ENCODE measurements at places on chromosomes 7 and 10. TPM values are rescaled to one million over a fixed set of nuclear protein-coding genes. Genes with fewer than 3 reads are reported as not detected.

- no peak for DNase-seq
- no peaks in the 10 kb centered on the region for H3K36me3 ChIP-seq
- no peak overlapping the region for H3K4me3 ChIP-seq
- no peaks in the 10 kb centered on the region for H3K27me3 ChIP-seq
- no peak overlapping the region for H3K27ac ChIP-seq
Observed at GRCh38 chr10:80684259-80684658, 146.6 kb downstream of the SH2D4B start.

DNA sequence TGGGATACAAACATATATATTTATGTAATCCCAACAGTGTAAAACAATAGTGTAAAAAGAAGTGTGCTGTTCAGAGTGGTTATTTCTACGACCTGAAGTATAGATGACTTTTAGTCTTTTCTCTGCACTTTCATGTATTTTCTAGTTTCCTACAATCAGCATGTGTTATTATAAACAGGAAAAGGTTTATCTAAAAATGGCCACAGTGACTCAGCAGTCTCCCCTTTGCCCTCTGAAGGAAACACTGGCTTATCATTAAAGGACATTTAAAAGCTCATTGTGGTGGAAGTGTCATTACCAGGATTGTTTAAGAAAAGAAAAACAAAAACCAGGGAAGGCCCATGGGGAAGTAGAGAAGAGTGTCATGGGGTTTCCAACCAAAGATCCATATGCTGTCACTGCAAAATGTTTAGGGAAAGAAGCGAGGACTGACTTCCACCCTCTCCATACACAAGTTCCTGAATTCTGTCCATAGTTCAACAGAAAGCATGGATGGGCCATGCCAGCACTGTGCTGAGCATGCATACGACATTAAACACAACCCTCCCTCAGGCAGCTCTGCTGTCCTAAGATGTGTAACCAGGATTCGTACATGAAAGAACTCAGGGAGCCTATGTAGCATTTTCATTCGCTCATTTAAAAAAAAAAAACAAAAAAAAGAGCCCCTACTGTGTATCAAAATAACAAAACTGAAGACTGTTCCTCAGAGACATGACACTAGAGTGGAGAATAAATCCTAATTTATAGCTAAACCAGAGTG is 10.2 kb downstream of the CYREN start:
- H3K27ac ChIP-seq = peak overlapping the region; percentile 81
- DNase-seq = no peak
- H3K36me3 ChIP-seq = peaks cover 73% of the 10 kb centered on the region
- H3K27me3 ChIP-seq = no peaks in the 10 kb centered on the region
- H3K4me3 ChIP-seq = no peak overlapping the region
- peaks cover 32% of the 10 kb centered on the region for H3K4me1 ChIP-seq

DNA sequence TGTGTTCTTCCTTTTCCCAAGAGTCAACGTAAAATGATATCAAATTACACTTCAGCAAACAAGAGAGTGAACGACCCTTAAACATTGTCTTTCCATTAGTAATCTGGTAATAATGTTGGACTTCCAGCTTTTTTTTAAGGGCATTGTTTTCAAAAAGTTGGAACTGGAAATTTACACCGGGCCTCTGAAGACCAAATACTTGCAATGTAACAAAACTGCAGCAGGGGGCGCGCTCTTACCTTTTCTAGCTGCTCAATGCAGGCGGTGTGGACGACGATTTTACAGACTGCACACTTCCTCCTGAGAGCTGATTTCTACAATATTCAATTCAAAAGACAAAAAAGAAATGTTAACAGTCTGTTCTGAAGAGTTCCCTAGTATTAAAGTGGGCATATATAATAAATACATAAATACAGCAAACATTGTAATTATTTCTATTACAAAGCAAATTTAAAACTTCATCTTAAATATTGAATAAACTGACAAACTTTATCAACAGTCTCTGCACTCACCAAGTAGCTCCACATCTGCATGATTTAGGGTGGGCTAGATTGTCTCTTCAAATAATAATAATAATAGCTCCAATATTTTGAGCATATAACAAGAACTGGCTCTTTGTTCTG is 190.4 kb downstream of the DGKI start:
- H3K36me3 ChIP-seq = no peaks in the 10 kb centered on the region
- no peak overlapping the region for H3K27ac ChIP-seq
- DNase-seq = peak; percentile 85
- no peaks in the 10 kb centered on the region for H3K4me1 ChIP-seq
- peaks cover 14% of the 10 kb centered on the region for H3K27me3 ChIP-seq
- no peak overlapping the region for H3K4me3 ChIP-seq

DNA sequence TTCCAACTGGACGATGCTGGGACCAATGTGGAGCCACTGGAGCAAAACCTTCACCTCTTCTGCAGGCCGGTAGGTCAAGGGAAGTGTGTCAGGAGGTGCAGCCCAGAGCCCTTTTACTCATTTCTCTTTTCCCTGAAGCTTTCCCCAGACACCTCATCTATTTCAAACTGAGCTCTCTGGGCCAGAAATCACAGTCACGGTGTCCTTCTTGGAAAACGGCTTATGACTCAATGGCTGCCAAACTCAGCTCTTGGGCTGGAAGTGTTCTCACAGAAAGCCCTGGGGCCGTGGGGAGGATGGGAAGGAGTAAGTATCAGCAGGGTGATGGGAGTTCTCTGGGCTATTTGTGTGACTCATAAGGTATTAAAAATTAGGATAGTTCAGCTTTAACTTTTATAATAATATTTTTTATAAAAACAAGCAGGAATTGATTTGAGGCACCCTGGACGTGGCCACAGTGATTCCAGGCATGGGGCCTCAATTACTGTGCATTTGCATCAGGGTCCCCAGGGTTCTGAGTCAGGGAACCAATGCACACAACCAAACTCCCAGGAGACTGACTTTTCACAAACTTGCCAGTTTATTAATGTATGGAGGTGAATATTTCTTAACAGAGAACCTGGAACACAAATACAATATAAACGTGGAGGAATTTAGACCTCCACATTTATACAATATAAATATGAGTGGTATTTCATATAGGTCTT is 187.4 kb upstream of the TMEM72 start:
- no peaks in the 10 kb centered on the region for H3K27me3 ChIP-seq
- no peak for DNase-seq
- no peak overlapping the region for H3K27ac ChIP-seq

The IRF5 gene
- 7.2 TPM for total RNA-seq

The ZNF365 gene
- 0.32 TPM for total RNA-seq

The ADIRF gene
- not detected for total RNA-seq

DNA sequence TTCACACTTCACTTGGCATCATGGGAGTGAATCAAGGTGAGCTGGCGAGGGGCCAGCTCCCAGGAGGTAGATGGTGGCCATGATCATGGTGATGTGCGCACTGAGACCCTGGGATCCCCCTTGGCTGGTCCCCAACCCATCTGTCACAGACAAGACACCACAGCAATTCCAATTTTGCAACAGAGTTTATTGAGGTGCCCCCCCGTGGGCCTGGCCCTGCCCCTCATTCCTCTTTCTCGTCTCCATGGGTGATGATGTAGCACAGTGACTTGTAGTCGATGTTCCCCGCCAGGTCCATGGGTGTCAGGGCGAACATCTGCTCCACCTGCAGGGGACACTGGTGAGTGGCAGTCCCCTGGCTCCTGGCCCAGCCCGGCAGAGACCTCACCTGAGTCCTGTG is 2.4 kb downstream of the MYL7 start:
- H3K27me3 ChIP-seq = no peaks in the 10 kb centered on the region
- no peaks in the 10 kb centered on the region for H3K4me1 ChIP-seq
- H3K27ac ChIP-seq = no peak overlapping the region
- no peak for DNase-seq
- H3K4me3 ChIP-seq = no peak overlapping the region

- peaks cover 31% of the 10 kb centered on the region for H3K4me1 ChIP-seq
- no peaks in the 10 kb centered on the region for H3K27me3 ChIP-seq
- H3K36me3 ChIP-seq = peaks cover 19% of the 10 kb centered on the region
- peak overlapping the region; percentile 97 for H3K4me3 ChIP-seq
Observed at GRCh38 chr7:112452102-112452888, 2.0 kb downstream of the IFRD1 start.

GRCh38 chr10:130689743-130690626 is 553.8 kb downstream of the GLRX3 start:
- no peak overlapping the region for H3K4me3 ChIP-seq
- H3K27ac ChIP-seq = no peak overlapping the region
- DNase-seq = no peak
- peaks cover 4% of the 10 kb centered on the region for H3K27me3 ChIP-seq
- H3K4me1 ChIP-seq = no peaks in the 10 kb centered on the region

GRCh38 chr10:75099952-75100763 is 11.3 kb upstream of the SAMD8 start:
- H3K36me3 ChIP-seq = no peaks in the 10 kb centered on the region
- no peak overlapping the region for H3K4me3 ChIP-seq
- H3K27me3 ChIP-seq = no peaks in the 10 kb centered on the region
- H3K4me1 ChIP-seq = no peaks in the 10 kb centered on the region
- DNase-seq = peak; percentile 90

DNA sequence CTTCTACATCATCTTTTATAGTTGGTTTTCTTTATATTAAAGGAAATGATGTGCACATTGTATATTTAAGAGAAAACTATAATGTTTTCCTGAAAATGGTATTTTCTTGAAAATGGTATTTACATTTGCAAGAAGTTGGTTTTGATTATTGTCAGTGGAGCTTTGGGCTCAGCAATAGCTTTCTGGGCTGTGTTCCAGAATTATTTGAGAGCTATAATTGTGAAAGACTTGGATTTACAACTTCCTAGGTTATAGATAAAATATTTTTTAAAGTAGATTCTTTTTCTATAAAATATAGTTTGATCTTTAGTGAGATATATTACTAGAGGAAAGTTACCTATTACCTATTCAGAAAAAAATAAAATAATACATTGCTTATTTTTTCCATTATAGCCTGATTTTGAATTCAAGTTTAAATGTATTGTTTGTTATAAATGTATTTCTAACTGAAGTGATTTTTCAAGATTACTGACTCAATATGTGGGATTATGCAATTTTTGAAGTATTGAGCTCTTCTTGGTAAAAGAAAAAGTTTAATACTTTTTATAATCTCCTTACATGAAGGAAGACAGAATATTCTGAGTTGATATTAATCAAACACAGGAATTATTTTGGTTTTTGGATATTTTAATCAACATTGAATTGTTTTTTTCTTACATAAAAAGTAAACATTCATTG is 20.2 kb downstream of the GNAI1 start:
- peaks cover 6% of the 10 kb centered on the region for H3K27me3 ChIP-seq
- no peaks in the 10 kb centered on the region for H3K36me3 ChIP-seq
- no peak for DNase-seq
- H3K4me3 ChIP-seq = no peak overlapping the region
- peaks cover 31% of the 10 kb centered on the region for H3K4me1 ChIP-seq

- DNase-seq = no peak
- no peak overlapping the region for H3K27ac ChIP-seq
- no peak overlapping the region for H3K4me3 ChIP-seq
- H3K4me1 ChIP-seq = peaks cover 28% of the 10 kb centered on the region
- peaks cover 22% of the 10 kb centered on the region for H3K27me3 ChIP-seq
Observed at GRCh38 chr10:70474780-70475179, 3.8 kb upstream of the PALD1 start.

The GPR15LG gene
- total RNA-seq = not detected

DNA sequence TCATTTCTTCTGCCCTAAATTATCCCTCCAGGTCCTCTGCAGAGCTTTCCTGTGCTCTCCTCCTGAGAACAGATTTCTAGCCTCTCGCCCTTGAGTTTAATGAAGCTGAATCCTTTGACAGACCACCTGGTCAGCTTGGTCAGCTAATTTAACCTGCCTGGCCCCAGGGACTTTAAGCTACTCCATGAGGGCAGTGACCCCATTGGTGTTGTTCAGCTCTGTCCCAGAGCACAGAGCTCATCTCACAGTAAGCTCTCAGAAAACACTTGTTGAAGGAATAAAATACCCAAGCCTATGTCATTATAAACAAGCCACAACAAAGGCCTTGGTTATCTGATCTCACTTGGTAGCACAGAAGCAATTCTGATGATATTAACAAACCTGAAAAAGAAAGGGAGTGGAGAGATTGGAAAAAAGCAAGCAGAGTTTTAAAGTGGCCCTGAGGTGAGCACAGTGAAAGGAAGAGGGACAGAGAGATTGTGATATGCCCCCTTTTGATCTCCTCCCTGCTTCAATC is 24.4 kb downstream of the SLC26A4 start:
- no peaks in the 10 kb centered on the region for H3K36me3 ChIP-seq
- peaks cover 3% of the 10 kb centered on the region for H3K27me3 ChIP-seq
- no peak overlapping the region for H3K27ac ChIP-seq
- DNase-seq = no peak

DNA sequence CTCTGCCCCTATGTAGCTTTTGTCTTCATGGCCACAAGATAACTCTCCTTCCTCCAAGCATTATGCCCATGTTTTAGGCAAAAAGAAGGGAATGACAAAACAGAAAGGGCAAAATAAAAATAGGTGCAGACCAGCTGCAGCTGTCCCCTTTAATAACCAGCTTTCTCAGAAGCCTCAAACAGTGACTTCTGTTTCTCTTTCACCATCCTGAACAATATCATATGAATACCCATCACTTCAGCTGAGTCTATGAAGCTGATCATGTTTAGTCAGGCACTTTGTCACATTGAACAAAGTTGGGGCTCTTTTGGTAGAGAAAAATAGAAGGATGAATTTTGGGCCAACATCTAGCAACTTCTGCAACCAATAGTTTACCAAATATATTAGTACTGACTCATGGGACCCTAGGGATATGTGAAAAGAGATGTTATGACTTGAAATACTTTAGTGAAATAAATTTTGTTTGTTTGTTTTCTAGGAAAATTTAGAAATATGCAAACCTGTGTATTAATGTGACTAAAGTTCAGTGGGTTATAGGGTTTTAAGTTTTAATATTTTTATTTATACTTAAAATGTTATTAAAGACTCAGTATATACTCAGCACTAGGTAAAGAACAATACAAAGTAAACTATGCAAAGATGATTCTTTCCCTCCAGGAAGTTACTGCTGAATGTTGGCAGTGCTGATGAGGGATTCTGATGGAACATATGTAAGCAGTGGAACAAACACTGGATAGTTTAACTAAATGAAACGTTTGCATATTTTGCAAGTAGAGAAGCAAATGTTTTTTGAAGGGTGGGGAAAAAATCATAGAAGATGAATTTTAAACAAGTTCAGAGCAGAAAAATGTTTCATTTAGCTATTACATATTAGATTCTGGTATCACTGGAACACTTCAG is 133.7 kb downstream of the FOXP2 start:
- no peaks in the 10 kb centered on the region for H3K36me3 ChIP-seq
- no peak overlapping the region for H3K27ac ChIP-seq
- H3K4me1 ChIP-seq = no peaks in the 10 kb centered on the region

DNA sequence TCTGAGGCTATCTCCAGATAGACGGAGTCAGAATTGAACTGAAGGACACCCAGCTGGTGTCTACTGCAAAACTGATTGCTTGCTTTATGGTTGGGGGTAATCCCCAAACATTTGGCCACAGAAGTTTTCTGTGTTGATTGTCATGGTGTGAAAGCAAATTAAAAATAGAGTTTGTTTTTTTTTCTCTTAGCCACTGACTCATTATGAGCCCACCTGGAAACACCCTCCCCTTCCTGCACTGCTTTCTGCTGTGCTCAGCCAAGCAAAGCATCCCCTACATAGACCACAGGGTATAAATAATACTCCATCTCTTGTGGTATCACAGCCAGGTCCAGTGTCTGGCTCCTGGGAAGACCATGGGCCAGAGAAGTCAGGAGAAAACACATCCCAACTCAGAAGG is 6.5 kb upstream of the VWC2 start:
- no peaks in the 10 kb centered on the region for H3K4me1 ChIP-seq
- no peak overlapping the region for H3K4me3 ChIP-seq
- H3K27me3 ChIP-seq = peaks cover 19% of the 10 kb centered on the region
- no peak for DNase-seq
